Brain pericyte (primary cell): ENCODE measurements at places on chromosomes 2 and 18.

DNA sequence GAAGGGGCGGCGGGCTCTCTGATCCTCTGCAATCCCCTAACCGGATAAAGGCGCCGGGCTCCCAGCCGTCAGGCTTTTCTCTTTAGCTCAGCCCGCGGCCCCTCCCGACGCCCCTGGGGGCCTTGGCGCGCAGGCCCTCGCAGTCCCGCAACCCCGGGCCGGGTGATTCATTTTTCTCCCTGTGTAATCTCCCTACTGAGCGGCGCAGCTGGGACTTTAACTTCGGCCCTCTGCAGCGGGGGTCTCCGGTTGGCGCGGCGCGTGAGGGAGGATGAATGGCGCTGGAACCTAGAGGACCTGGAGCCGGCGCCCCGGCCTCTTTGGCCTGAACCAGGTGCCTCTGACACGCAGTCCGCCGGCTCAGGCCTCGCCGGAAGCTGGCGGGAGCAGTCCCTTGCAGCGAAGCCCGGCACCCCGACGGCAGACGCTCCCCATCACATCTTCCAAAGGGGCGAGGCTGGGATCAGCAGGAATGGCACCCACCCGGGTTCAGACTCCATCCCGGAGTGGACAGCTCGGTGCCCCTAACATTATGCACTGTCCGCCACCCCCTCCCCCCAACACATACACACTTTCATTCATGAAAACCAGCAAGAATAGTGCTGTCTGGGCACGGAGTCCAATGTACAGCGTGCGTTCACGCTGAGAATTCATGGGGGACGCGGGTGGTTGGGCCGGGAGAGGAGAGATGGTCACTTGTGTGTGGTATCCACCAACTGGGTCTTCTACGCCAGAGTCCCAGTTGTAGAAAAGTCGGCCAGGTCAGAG is 1.2 kb downstream of the CNGA3 start:
- DNase-seq, result no peak

GRCh38 chr2:229388731-229389130 is 117.6 kb upstream of the PID1 start:
- DNase-seq, result no peak

DNA sequence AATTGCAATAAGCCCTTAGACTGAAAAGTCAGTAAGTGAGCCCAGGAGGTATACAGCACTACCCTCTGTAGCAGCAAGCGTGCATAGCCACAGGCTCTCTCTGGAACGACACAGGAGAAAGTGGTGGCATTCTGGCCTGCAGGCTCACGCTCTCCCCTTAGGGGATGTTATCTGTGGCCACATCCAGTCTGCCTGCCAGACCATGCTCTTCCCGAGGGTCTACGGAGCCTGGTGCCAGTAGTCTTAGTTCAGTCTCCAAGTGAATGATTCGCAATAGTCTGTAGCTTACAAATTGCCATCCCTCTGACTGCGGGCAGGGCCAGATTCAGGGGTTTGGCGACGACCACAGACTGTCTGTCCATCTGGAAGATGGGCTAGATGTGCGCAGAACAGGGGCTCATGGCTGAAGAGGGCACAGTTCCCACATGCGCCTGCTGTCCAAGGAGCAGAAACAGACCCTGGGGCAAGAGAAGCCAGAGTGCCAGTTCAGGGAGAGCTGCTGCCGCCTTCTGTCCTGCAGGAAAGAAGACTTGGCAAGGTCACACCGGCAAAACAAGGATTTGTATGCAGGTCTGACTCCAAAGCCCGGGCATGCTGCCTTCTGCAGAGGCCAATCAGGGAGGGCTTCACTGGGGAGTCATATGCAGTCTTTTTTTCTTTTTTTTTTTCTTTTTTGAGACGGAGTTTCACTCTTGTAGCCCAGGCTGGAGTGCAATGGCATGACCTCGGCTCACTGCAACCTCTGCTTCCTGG is 3.5 kb upstream of the KLF11 start:
- DNase-seq, result no peak

DNA sequence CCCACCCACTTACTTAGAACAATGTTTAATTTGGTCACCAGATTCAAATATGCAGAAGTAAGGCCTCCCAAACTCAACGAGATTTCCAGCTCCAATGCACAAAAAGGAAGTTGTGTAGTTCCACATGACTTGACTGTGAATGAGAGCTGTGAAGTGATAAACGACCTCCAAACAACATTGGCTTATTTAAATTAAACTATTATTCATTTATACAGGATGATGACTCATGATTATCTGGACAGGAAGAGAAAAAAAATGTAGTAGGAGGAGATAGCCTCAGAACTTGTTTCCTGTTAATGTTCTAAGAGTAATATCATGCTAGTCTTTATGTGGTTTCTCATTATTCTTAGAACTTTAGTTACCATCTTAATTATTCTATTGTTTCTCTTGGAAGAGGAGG is 237.3 kb downstream of the C1D start:
- DNase-seq, result no peak
